ENCODE measurements at places on chromosomes 12 and 14.

GRCh38 chr12:31219521-31219920 lies 106.4 kb downstream of the SINHCAF start:
- DNase-seq = no peak

DNA sequence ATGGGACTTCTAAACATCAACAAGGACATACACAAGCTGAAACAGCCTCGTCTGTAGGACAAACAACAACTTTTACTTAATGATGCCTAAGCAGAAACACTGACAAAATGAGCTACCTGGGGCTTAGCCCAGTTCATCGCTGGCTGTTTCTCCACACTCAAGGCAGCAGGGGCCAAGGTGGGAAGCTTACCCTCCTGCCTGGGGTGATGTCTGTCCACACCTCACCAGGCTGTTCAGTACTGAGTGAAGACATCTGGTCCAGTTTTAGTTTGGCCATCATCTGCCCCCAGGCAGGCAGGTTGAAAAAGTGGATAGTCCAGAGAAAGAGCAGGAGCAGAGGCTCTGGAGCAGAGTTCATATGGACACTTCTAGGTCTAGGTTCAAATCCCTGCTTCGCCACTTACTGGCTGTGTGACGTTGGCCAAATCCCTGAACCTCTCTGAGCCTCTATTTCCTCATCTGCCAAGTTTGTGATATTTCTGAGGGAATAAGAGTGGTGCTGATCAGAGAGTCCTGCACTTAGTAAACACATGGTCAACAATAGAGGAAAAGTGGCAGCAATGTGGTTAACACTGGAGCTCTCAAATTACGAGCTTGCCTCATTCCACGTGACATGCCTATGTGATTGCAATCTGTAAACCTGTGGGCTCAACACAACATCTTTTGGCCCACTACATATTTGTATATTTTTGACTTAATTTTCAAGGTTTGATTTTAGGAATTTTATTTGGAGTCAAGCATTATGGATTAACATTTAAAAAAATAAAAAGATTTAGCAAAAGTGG lies 720.1 kb upstream of the TMEM132C start:
- DNase-seq = no peak

DNA sequence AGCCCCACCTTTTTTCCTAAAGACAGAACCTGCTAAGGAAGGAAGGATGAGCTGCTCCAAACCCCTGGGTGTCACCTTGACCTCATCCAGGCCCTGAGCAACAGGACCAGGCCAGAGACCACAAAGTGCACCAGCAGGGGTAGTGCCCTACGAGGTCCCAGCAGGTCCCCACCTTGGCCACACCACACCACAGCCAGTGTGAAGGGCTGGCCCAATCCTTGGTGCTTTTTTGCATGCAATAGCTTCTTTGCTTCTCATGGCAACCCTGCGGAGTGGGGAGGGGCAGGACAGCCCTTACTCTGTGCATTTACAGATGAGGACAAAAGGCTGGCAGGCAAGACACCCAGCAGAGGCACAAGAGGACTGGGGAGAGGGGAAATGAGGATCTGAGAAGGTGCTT lies 352.6 kb downstream of the BCL11B start:
- no peak for DNase-seq

GRCh38 chr12:25686351-25686750 lies 133.3 kb upstream of the LMNTD1 start:
- no peak for DNase-seq

DNA sequence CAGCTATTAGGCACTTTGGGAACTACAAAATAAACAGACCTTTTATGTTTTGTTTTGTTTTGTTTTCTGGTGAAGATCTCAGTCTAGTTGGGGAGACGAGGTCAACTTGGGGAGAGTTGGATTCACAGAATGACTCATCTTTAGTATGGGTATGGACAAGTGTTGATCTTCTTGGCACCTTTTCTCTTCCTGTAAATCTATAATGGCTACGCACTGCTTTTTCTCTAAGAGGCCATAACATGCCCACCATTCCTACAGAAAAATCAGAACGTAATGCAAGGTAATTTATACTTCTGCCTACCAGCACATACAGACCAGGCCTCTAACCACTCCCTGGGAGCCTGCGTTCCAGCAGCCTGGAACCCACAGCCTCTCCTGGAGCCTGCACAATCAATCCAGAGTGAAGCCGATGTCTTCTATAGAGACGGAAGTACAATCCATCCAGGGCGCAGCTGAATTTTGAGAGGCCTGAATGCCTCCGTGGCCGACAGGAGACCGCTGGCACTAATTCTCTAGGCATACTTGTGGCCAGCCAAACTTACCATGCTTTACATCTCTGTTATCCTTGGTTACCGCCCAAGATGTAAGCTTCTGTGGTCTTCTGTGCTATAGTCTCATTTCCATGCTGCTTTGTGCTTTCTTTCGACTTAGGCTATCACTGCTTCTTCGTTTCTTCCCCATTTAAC lies 717 bp downstream of the PPHLN1 start:
- peak; percentile 4 for DNase-seq

- DNase-seq = no peak
Observed at GRCh38 chr12:40734276-40734675, 42.0 kb downstream of the CNTN1 start.

- no peak for DNase-seq
Observed at GRCh38 chr12:108021949-108022522, 107.1 kb upstream of the WSCD2 start.

DNA sequence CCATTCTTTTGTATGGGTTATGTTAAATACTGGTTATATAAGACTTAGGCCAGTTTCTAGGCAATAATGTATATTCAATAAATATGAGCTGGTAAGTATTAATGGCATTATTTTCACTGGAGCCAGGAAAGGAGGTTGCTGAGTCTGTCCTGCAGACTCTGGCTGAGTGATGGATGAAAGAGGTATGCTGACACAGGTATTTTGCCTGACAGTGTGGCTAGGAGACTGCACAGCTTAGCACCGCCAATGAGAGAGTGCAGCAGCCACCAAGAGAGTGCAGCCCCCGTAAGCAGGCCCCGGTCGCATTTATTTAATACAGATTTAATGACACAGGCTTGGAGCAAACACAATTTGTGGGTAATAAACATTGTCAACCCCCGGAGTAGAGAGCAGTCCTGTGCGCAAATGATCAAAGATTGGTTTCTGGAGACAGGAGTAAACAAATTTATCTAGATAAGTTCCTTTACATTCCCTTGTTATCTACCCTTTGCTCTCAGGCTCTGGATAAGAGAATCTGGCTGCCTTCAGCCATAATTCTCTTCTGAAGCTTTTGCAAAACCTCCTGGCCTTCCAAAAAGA lies 37.4 kb downstream of the TMTC3 start:
- DNase-seq = no peak

GRCh38 chr14:101834800-101835547 lies 73.5 kb downstream of the PPP2R5C start:
- no peak for DNase-seq

DNA sequence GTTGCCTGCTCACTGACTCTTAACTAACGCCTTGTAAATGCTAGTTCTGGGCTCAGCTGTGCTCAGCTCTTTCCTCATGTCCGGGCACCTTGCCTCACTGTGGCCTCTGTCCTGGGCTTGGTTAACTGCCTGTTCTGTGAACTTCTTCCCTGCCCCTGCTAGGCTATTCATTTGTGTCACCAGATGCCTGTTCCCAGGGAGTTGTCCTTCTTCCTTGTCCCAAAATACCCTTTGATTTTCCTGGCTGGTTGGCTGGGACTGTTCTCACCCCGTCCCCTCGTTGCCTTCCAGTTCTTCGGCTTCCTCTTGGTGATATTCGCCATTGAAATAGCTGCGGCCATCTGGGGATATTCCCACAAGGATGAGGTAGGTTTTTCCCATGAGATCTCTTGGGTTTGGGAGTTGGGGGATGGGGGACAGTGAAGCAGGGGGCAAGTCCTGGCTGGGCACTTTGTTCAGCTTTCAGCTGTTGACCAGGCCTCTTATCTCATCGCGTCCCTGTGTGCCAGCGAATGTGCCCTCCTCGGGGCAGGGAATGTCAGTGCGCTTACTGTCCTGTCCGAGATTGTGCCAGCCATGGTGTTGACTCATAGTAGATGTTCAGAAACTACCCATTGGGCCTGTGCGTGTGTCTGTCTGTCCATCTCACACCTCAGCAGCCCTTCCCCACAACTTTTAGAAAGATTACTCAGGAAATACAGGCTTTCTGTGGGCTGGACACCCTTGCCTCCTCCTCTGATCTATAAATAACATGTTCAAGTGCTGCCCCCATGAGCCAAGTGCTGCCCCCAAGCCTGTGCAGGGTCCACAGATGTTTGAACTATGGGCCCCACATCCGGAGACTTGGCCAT lies 33.1 kb downstream of the CD9 start:
- DNase-seq = no peak

GRCh38 chr12:58819345-58819744 lies 101.0 kb downstream of the LRIG3 start:
- no peak for DNase-seq

- DNase-seq = peak; percentile 34
Observed at GRCh38 chr12:124687917-124688316, 120.5 kb upstream of the NCOR2 start.

DNA sequence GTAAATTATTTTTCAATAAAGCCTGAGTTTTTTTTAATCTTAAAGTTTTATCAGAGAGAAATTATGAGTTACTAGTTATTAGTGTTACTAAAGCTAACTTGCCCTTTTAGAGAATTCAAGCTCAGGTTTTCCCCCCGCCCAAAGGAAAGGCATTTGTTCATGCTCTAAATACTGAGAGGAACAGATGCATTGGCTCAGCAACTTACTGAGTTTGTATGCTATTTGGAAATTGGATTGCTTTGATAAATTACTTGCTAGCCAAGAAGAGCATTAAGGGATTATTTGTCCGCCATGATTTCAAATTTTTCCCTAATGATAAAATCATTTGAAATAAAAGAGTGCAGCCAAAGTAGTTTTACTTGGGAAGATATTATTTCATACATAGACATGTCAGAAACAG lies 149.4 kb downstream of the METTL25 start:
- DNase-seq = no peak

DNA sequence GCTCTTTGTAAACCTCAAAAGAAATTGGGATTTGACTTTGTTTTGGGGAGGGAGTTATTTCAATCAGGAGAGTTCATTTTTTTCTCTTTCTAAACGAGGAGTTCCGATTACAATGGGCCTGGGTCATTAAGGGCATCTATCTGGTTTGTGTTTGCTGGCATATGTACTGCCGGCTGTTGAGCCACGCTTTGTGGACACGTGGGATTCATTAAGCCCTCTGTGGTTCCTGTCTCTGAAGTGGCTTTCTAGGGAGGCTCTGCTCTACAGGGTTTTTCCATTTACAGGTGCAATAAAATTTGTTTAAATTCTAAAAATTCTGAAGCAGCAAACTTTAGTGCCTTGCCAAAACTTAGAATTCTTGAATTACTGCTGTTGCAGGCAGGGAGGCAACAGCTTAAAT lies 57.9 kb downstream of the GNS start:
- DNase-seq = no peak

- no peak for DNase-seq
Observed at GRCh38 chr12:70660620-70661219, 23.5 kb upstream of the PTPRB start.

DNA sequence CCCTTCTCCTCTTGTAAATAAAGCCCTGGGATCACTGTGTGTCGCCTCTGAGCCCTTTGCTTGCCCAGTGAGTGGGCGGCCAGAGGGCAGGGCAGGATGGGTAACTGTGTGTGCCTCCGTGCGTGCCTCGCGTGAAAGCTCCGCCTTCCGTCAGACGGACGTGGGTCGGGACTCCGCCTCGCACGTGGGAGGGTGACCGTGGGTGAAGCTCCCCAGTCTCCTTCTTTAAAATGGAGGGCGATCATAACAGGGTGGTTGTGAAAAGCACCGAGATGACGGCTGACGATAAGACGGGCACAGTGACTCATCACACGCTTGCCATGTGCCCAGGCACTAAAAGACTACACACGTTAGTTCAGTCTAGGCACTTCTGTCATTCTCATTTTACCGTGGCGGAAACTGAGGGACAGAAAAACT lies 9.2 kb downstream of the PHB2 start:
- peak; percentile 94 for DNase-seq

DNA sequence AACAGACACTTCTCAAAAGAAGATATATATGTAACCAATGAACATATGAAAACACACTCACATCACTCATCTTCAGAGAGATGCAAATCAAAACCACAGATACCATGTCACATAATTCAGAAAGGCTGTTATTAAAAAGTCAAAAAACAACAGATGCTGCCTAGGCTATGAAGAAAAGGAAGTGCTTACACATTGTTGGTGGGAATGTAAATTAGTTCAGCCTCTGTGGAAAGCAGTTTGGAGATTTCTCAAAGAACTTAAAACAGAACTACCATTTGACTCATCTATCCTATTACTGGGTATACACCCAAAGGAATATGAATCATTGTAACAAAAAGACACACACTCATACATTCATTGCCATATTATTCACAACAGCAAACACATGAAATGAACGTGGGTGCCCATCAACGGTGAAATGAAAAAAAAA lies 35.1 kb downstream of the EIF2S3B start:
- no peak for DNase-seq

- no peak for DNase-seq
Observed at GRCh38 chr12:30923057-30923456, 3.5 kb upstream of the TSPAN11 start.

GRCh38 chr12:115199831-115200230 lies 515.9 kb upstream of the TBX3 start:
- no peak for DNase-seq

GRCh38 chr14:29759521-29760340 lies 167.9 kb downstream of the PRKD1 start:
- DNase-seq = no peak

- DNase-seq = no peak
Observed at GRCh38 chr14:33790996-33791395, 159.9 kb downstream of the EGLN3 start.

DNA sequence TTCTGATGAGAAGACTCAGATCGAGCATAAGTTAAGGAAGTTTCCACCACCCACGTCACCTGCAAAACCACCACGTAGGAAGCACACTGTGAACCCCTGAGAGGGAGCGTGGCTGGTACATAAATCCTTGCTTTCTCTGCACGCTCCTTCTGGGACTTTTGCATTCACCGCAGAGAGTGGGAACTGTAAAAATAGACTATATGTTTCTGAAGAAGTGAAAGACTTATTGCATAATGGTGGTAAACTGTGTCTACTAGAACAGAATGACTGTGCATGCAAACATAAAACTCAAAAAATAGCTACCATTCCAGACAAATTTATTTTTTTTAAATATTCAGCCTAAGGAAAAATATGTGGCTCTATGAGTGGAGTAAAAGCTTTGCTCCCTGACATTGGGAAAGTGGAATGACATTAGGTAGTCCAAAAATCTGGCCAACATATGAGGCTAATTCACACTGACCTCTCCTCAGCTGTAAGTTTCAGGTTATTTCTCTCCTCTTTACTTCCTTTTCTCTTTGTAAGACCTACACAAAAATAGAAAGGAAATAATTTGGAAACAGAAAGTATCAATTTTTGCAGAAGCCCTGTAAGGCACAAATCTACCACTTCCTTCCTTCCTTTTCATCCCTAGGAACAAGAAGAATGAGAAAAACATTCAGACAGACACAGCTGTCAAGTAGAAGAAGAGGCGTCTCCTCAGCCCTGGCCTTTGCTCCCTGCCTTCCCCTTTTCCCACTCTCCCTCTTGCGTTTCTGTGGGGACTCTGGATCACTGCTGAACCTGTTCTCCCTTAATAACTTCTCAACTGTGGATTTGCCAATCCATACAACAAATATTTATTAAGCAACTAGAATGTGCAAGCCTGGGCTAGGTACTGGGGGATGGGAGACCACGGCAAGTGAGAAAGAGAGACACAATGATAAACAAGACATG lies 264.3 kb upstream of the FOXN3 start:
- DNase-seq = peak; percentile 50
